ENCODE measurements at places on chromosomes 3 and 15. TPM values are rescaled to one million over a fixed set of nuclear protein-coding genes. Genes with fewer than 3 reads are reported as not detected.

The ANKRD34C gene
- not detected for total RNA-seq

The SPG21 gene
- 74.2 TPM for total RNA-seq

The BFSP2 gene
- not detected for total RNA-seq

The CYP11A1 gene
- not detected for total RNA-seq

The LRRN1 gene
- total RNA-seq = 0.40 TPM

The PLIN1 gene
- total RNA-seq = 0.72 TPM

The ZNF445 gene
- 8.0 TPM for total RNA-seq

The FYTTD1 gene
- 40.1 TPM for total RNA-seq

The FAM107A gene
- total RNA-seq = 0.32 TPM

The ERICH6 gene
- total RNA-seq = 0.48 TPM

The DISP2 gene
- 0.08 TPM for total RNA-seq

The CIDEC gene
- not detected for total RNA-seq

The PSTPIP1 gene
- total RNA-seq = 1.4 TPM

The PIERCE2 gene
- total RNA-seq = 6.5 TPM

The CHAC1 gene
- total RNA-seq = 63.6 TPM

The ITIH1 gene
- total RNA-seq = not detected

The EPHB3 gene
- total RNA-seq = 0.39 TPM

The GATM gene
- total RNA-seq = 0.96 TPM

The CCDC54 gene
- total RNA-seq = not detected

The CYP8B1 gene
- total RNA-seq = not detected

The DNAH12 gene
- total RNA-seq = not detected
